ENCODE measurements at places on chromosomes 7 and 10.

GRCh38 chr10:26863351-26864076, 2.8 kb upstream of the ABI1 start:
- DNase-seq, result no peak

DNA sequence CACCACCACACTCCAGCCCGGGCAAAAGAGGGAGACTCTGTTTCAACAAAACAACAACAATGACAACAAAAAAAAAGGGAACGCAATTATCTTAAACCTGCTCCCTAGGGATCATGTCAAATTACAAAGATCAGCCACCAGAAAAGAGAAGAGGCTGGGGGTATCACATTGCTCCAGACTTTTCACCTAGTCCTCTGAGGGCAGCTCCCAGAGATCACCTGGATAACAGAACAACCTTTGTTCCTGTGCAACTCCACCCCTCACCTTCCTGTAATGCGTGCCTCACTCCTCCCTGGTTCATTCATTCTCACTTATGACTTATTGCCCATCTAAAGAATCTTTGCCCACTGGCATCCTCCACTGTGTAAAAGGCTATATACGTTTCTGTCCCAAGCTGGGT, 31.8 kb downstream of the SVOPL start:
- no peak for DNase-seq

GRCh38 chr10:132319853-132320653, 11.9 kb upstream of the LRRC27 start:
- no peak for DNase-seq

GRCh38 chr10:88923520-88923919, 29.1 kb downstream of the ACTA2 start:
- no peak for DNase-seq
